ENCODE measurements at places on chromosomes 11 and 22.
A peak's percentile ranks its signal among the peaks of the same experiment; 100 is the strongest.

DNA sequence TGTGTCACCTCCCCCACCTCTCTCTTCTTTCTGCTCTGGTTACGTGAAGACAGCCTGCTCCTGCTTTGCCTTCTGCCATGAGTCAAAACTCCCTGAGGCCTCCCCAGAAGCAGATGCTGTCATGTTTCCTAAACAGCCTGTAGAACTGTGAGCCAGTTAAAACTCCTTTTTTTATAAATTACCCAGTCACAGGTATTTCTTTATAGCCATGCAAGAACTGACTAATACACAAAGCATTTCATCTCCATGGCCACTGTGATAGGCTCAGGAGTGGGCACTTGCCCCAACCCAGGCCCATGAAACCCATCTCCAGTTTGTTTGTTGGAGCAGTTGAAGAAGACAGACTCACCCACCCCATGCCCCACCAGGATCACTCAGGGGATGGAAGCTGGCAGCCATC is 253.3 kb upstream of the ISX start:
- DNase-seq, result no peak

DNA sequence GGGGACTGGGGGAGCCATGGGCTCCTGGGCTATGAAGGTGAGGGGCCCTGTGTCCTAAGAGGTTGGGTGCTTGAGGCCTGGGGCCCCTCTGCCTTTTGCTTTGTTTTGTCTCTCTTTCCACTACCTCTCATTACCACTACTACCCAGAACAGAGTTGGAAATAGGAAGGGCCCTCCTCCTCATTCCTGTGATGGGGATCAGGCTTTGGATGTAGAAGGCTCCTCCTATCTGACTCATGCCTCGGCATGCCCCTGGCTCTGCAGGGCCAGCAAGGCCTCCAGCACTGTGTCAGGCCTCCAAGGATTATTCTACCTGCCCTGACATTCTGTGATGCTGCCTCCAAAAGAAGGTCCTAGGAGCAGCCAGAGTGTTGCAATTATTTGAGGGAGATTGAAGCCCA is 766 bp downstream of the IZUMO1R start:
- DNase-seq, result no peak

GRCh38 chr22:49348631-49349030 is 479.0 kb downstream of the BRD1 start:
- no peak for DNase-seq

DNA sequence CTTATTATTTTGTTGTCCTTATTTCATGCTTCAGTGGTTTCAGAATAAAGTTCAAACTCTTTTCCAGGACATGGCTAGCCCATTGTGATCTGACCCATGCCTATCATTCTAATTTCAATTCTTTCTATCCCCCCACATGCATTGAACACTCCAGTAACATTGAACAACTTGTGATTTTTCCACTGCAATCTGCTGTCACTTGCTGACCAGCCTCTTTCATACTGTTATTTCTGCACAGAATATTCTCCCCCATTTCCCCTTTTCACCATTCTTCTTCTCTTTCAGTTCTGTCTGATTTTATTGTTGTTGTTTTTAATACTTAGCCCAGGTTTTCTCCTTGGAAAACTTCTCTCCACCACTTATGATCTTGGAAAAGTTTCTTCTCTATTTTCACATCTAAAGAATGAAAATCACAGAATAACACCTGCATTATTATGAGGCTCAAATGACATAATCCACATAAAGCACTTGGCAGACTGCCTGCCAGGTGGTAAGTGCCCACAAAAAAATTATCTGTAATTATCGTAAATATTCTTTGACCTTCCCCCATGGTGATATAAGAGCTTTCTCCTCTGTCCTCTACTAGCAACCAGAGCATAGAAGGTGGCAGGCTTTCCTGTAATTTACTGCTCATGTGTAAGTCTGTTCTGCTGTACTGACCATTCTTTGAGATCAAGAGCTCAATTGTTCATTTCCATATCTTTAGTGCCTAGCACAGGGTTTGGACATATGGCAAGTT is 51.9 kb upstream of the EED start:
- DNase-seq, result no peak

DNA sequence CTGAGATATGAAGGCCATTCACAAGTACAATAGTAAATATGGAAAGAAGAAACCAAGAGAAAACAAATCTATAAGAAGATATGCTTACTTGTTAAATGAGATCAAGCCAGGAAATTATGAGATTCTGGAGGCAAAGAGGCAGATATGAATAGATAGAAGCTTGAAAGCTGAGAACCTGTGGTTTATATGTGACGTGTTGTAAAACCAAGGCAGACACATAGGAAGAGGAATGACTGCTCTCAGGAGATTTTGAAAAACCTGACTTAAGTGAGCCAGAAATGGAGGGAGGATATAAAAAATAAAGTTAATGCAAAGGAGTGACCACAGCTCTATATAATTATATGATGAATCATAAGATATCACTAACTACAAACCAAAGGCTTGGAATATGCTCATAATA is 1160.5 kb upstream of the CNTN5 start:
- no peak for DNase-seq

DNA sequence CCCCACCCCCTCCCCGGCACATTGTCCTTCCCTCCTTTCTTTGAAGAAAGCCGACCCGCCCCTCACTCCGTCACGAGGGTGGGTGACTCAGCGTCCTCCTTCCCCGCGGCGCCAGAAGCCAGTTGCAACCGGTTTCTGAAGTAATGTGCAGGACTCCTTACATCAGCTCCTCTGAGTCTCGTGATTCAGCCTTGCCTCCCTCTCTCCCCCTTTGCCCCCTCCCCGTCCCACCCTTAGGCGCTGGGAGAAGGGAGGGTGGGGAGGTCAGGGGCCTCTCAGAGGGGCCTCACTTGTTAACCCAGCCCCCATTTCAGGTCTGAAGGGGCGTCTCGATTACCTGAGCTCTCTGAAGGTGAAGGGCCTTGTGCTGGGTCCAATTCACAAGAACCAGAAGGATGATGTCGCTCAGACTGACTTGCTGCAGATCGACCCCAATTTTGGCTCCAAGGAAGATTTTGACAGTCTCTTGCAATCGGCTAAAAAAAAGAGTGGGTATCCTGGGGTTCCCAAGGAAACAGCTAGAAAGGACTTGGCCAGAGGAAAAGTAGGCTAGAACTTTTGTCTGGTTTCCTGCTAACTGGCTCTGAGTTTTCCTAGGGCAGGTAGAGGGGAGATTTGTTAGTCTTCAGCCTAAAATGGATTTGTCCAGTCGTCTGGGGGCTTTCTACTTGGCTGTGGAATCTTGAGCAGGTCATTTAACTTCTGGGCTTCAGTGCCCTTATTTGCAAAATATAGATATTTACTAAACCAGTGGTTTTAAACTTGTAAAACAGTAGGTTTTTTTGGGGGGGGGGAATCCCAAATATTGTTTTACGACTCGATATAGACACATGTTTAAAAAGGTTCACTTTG is 1.1 kb downstream of the SLC3A2 start:
- DNase-seq, result peak; percentile 92

DNA sequence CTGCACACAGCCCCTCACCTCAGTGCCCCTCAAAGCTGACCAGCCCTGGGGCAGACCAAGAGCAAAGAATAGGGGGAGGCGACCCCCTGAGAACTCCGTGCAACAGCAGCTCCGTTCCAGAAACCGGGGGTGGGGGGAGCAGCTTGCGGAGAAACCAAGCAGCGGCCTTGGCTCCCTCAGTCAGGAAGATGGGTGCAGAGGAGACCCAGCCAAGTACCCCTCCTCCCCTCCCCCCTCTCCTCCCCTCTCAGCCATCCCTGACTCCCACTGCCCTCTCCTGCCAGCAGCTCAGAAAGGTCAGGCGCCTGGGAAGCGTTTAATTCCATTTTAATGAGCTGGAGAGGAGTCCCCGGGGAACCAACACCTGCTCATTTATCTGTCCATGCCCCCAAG is 78.9 kb downstream of the PDE2A start:
- no peak for DNase-seq

GRCh38 chr22:29871684-29872083 is 11.3 kb upstream of the MTMR3 start:
- no peak for DNase-seq

- no peak for DNase-seq
Observed at GRCh38 chr22:38080850-38081635, 2.9 kb downstream of the SLC16A8 start.

GRCh38 chr11:65730461-65730860 is 9.9 kb upstream of the RNASEH2C start:
- DNase-seq, result no peak

DNA sequence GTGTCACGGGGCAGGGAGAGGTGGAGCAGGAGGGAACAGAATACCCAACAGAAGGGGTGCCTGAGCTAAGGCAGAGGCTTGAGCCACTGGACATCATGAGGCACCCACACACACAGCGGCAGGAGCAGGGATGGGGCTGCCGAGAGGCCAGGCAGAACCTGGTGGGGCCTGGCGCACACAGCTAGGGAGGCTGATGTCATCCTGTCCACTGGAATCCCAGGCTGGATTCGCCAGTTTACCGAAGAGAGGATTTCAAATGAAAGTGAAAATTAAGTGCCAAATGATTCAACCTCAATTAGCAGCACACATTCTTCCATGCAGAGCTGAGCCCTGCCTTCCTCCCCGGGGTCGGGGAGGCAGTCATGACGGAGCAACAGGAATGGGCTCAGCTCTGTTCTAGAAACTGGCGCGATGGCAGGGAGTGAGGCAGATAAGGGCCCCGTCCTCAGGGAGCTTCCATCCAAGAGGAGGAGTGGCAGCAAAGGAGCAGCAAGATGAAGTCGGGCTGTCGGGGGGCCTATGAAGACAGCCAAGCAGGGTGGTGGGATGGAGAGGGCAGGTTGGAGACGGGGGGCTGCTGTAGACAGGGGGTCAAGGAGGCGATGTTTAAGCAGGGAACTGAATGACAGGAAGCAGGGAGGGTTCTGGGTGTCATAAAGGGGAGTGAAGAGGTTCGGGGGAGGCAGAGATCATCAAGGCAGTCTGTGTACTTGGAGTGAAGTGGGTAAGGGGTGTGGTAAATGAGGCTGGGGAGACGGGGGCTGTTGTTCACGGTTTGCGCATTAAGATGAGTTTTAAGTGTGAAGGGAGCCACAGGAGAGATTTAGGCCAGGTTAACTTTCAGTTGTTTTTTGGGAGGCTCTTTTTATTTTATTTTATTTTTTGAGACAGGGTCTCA is 6.4 kb downstream of the RAC2 start:
- DNase-seq, result no peak

Data from stimulated activated CD4-positive, alpha-beta T cell treated with anti-CD3 and anti-CD28 coated beads, Interleukin-12 subunit alpha, Interleukin-12 subunit beta, amount 100 ng/mL, for 24 hours (primary cell).